ENCODE measurements at places on chromosomes 12 and 14.
A peak's percentile ranks its signal among the peaks of the same experiment; 100 is the strongest.

DNA sequence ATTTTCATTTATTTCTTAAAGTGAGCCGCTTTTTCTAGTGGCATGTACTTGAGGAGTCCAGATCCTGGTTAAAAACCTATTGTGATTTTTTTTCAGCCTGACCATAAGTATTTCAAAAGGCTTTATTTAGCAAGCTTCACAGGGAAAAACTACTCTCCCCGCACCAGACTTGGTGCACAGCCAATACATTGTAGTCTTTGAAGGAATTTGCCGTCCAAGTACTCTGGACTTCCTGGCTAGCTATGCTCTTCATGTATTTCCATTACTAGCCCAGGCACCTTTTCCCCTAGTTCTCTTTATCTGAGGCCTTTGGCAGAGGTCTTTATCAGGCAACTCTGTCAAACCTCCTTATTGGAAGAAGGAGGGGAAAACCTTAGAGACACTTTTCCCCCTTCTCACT is 234.7 kb downstream of the CCDC91 start:
- no peak for DNase-seq

DNA sequence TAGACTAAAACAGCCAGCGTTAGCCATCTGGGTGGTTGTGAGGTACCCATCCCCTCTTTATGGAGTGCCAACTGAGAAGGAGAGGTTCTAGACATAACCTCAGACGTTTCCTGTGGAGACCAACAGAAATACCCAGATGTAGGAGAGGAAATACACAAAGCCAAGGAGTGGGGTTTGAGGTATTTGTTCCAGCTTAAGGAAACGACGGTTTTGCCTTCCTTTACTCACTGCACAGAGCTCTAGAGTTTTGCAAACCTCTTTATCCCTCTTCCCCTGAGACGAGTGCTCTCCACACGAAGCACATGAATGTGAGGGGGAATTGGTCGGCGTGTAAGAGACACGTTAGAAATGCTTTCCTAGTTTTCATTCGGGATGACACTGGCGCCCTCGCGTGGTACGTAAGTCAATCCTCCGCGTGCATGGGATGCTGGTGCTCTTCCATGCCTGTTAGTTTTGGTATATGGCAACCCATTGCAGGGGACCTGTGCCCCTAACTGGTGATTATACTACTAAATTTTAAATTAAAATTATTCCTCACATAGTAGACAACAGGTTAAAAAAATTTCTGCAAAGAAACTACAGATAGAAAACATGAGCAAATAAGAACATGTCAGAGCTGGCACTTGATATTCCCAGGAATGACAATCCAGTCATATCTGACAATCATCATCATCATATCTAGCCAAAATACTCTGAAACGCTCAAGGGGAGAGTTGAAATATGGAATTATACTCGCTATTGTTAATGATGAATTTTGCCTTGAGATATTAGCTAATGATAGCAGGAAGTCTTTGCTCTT is 121.7 kb downstream of the PPM1H start:
- peak; percentile 80 for DNase-seq

GRCh38 chr12:104472748-104473147 is 16.0 kb downstream of the CHST11 start:
- no peak for DNase-seq

- peak; percentile 29 for DNase-seq
Measured at GRCh38 chr14:103529383-103530365, 678 bp downstream of the TRMT61A start.

Data from left ventricle myocardium superior (tissue), 1 donor.